Suppressor macrophage treated with lipopolysaccharide for 4 hours (primary cell): ENCODE measurements at places on chromosomes 1 and 21.

GRCh38 chr1:247409869-247410544 lies 6.0 kb upstream of the NLRP3 start:
- peak; percentile 89 for DNase-seq

DNA sequence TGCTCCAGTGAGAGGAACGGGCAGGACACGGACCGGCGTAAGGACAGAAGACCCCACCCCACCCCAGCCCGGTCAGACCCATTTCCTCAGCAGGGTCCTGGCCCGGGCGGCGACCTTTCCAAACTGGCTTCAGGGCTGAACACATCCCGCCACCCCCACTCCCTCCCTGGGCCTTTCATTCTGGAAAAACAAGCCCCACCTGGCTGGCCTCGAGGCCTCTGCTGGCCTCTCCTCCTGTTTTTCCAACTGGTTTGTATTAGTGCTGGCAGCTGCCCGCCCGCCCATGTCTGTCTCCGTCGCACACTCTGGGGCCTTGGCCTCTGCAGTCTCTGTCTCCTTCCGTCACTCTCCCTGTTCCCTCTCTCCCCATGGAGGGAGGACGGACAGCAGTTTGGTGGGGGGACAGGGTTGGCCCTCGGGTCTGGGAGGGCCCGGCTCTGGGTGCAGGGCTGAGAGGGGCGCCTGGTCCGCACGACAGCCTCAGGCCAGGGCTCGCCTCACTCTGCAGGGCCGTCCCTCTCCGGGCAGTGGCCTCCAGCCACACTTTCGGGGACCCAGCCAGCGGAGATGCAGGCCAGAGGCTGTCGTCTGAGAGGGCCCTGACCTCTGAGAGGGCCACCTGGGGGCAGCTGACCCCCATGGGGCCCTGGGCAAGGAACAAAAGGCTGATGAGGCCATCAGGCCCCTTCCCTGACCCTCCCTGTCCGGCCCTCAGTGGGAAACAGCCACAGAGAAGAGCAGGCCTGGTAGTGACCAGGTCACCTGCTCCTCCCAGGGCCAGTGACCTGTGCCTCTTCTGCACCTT lies 1.5 kb upstream of the MXRA8 start:
- DNase-seq: no peak

GRCh38 chr1:82329226-82329625 lies 528.5 kb downstream of the ADGRL2 start:
- DNase-seq: no peak

GRCh38 chr21:16250273-16250672 lies 520.5 kb downstream of the USP25 start:
- no peak for DNase-seq

DNA sequence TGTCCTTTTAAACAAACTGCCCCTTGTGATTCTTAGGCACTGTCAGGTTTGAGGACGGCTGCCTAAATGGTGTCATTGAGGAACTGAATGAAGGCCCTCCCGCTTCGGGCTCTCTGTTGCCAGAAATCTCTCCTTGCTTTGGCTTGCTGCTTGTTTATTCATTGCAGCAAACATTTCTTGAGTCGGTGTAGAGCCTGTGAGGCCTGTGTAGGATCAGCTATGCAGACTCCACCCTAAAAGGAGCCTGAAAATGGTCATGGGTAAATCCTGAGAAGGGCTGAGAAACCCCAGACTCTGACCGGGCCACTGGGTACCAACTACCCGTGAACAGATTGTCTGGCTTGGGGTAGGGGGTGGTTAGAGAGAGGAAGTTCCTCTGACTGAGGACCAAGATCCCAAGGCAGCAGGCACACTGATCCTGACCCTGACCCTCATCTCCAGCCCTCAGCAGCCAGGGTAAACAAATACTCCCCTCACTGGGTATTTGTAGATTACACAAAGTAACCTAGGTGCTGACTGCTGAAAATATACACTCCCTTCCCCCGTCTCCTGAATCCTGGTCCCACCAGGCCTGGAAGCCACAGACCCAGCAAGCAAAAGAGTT lies 3.1 kb downstream of the IL6R start:
- peak; percentile 52 for DNase-seq

DNA sequence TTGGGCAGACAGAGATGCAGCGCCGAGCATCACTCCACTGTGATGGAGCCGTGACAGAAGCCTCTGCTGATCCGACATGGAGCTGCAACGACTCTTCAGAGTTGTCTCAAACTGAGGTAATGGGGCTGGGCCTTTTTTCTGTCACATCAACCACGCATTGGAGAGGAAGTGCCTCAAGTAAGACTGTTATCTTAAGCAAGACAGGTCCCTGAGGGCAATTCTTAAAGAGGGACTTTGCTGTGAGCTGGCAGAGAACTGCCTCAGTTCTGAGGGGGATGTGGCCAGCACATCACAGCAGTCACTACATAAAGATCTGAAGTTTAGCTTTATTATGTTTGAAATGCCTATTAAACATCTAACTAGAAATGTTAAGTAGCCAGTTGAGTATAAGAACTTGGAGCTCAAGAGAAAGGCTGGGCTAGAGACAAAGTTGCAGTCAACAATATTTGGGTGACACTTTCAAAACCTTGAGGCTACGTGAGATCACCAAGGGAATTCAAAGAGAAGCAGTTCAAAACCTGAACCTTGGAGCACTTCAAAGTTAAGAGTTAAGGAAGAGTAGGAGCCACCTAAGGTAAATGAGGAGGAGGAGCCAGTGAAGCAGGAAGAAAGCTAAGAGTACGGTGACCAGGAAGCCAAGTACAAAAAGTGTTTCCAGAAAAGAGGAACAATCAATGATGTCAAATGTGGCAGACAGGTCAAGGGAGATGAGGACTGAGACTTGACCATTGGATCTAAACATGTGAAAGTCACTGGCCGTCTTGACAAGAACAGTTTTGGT lies 54.2 kb upstream of the BCL9 start:
- no peak for DNase-seq

GRCh38 chr1:215076322-215076721 lies 6.2 kb upstream of the KCNK2 start:
- no peak for DNase-seq

DNA sequence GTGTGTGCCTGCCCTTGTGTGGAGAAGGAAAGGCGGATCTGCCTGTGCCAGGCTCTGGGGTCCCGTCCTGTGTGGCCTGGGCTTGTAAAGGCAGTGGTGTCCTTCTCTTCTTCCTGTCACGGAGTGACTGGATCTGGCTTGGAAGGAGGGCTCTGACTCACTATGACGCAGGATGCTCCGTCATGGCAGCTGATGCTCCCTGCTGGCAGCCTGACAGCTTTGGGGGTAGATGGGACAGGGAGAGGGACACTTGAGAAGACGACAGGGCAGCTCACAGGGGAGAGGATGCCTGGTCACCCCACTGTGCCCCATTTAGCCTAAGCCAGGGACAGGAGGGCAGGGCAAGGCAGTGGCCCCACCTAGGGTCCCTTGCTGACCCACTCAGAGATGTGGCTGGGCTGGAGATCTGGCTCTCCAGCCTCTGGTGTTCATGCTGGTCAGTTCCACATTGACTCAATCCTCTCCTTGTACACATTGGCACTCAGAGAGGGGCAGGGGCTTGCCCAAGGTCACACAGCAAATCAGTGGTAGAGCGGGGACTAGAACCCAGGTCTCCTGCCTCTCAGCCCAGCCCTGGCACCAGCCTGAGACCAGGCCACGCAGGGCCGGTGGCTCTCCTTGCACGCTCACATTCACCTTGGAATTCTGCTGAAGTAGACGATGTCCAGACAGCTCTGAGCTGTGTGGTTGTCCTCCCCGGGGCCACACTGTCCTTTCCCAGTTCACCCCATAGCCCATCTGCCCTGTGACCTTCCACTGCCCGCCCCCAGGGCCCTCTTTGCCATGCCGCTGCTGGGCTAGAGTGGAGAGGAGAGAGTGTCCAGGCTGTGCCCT lies 2.8 kb upstream of the FAM131C start:
- no peak for DNase-seq

- no peak for DNase-seq
Observed at GRCh38 chr1:39970274-39970673, 15.3 kb downstream of the MFSD2A start.

DNA sequence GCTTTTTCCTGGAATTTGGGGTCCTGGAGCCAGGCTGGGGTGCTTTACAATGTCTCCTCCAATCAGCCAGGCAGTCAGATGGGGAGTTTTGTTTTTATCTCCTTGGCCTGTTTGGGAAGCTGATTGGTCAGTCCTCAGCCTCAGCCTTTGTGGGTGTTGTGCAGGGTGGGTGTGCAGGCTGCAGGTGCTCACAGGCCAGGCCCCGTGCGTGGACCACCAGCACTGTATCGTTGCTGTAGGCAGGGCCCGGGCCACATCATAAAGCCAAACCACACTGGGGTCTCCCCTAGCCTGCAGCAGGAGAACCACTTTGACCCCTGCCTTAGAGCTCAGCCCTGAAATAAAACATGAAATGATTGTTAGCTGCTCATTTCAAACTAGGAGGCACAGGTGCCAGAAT lies 8.6 kb downstream of the PRDM16 start:
- DNase-seq: no peak

- no peak for DNase-seq
Observed at GRCh38 chr21:34031835-34032370, 41.5 kb upstream of the MRPS6 start.

- DNase-seq: peak; percentile 30
Observed at GRCh38 chr1:225480825-225481434, 53.1 kb upstream of the LBR start.

DNA sequence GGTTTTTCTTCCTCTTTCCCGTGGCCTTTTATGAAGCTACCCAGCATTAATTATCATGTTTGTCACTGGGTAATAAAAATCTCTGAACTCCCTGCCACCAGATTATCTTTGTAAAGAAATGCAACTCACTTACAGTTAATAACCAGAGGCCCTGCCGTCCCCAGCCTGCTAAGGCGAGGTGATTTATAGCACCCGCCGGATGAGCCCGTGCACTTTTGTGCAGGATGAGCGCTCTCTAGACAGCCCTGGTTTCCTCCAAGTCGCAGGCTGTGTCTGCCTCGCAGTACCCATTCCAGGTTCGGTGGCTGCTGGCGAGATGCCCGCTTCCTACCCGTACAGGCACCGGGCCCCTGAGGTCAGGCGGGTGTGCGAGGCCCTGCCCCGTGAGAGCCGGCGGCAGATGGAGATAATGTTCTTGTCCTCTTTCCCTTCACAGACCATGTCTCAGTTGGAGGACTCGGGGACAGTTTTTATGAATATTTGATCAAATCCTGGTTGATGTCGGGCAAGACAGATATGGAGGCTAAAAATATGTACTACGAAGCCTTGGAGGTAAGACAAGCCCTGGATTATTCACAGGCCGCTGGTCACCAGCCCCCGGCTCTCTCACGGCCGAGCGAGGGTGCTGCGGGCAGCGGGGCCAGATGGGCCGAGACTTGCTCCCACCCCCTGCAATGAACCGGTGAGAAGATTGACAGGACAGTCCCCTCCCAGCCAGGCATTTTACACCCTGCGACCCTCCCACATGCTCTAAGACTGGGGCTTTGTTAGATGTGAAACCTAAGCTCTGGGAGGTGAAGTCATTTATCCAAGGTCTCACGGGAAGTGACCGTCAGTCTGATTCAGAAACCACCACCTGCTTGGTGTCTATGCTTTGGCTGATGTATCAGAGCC lies 28.5 kb upstream of the SELENON start:
- DNase-seq: no peak

GRCh38 chr1:197399755-197400521 lies 131.9 kb downstream of the CRB1 start:
- DNase-seq: peak; percentile 53
